ENCODE measurements at places on chromosomes 3 and 15.

DNA sequence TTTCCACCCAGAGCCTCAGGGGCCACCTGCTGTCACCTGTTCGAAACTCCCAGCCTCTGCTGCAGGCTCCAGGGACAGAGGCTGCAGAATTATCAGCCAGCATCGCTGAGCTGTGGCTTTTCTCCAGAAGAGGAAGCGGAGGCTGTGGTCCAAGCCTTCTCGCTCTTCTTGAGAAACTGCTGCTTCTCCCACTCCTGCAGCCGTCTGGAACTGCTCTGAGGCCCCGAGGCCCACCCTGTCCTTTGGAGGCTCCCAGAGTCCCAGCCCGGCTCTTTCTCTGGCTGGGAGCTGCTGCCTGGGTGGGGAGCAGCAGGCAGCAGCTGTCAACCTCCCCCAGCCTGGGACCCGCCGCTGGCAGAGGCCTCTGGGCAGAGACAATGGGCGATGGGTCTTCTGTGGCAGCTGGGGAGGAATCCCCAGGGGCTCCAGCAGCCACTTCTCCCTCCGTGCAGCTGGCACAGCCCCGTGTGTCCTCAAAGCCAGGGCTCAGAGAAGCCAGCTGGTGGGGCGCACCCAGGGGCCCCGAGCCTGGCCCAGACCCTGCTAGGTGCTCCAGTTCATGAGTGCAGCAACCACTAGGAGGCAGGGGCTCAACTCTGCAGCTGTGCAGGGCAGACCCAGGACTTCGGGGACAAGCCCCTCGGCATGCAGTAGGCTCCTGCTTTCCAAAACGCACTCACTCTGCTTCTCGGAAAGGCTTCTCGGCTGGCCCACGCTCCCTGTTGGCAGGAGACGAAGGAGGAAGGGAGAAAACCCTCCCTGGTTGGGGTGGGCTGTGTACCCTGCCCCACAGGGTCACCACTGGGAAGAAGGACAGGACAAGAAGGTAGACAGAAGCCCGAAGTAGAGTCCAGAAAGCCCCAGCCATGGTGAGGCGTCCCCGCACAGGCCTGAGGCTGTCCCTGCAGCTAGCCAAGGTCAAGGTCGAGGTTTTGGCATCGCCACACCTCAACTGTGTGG lies 49.9 kb upstream of the FURIN start:
- DNase-seq = no peak

DNA sequence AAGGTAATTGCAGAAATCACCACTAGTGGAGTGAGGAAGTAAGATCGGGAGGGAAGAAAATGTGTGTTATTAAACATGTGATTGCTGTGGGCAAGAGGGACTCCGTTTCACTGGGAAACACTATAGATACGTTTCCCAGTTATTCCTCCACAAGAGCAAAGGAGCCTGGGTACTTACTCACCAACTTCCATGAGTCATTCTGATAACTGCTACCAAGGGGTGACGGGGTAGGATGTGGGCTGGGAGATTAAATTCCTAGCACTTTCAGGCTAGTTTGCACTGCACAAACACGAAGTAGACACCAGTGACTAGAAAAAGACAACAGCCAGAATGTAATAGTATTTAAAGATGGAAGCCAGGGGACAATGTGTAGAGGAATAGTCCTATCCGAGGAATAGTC lies 812.9 kb upstream of the CFAP20DC start:
- DNase-seq = no peak

DNA sequence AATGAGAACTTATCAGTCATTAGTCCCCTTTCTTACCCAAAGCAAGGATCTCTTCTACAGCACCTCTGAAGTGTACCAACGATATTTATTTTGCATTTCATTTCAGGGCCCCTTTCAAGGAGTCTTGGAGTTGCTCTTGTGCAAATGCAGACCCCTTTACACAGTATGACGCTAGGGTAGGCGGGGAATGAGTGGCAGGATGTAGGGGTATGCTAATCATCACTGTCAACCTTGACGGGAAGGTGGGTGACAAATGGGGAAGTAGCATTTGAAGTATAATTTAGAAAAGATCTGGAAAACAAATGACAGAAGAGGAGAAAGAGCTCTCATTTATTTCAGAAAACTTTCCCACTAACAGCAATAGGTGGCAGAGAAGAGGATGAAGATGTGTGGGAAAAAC lies 94.4 kb downstream of the LRRN1 start:
- DNase-seq = no peak

- DNase-seq = no peak
Measured at GRCh38 chr3:185280572-185281365, 26.9 kb upstream of the EHHADH start.

DNA sequence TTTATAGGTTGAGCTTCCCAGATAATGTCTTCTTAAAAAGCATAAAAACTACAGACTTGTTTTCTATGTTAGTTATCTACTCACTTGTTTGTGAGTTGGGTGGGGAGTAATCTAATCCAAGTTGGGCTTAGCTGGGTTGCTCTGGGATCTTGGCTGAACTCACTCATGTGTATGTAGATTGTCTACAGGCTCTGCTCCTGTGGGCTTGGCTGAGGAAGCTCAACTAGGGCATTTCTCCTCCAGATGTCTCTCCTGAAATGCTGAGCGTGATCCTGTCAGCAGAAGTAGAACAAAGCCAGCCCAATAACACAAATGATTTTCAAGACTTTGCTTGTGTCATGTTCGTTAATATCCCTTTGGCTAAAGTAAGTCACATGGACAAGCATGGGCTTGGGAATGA lies 17.3 kb downstream of the KCNH8 start:
- DNase-seq = no peak

- DNase-seq = no peak
Measured at GRCh38 chr15:23403550-23403949, 43.5 kb downstream of the GOLGA6L2 start.

All from stimulated activated CD8-positive, alpha-beta memory T cell treated with anti-CD3 and anti-CD28 coated beads, Interleukin-4, amount 100 ng/mL, for 4 hours (primary cell).